ENCODE measurements at places on chromosomes 5 and 9.

DNA sequence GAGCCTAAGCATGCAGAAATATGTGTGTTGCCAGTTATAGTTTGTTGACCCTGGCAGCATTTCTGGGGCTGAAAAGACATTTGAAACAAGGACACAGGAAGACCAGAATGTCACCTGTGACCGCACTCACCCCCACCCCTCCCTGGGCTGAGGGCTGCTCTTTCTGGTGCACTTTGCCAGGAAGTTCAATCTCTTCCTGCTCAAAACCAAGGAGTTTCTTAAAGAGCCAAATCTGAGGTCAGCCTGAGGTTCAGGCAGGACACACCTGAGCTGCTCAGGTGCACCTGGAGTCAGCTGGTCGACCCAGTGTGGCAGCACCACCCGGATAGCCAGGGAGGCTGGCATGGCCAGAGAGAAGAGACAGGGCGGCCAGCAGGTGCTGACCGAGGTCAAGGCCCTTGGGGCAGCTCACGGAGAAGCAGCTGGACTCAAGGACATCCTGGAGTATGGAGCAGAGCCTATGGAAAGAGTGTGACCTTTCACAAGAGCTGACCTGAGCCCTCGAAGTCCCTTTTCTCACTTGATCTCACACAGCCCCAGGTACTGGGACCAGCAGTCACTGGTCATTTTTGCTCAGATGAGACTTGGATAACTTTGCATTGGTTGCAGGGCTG is 376.9 kb upstream of the IRX4 start:
- no peak for DNase-seq

DNA sequence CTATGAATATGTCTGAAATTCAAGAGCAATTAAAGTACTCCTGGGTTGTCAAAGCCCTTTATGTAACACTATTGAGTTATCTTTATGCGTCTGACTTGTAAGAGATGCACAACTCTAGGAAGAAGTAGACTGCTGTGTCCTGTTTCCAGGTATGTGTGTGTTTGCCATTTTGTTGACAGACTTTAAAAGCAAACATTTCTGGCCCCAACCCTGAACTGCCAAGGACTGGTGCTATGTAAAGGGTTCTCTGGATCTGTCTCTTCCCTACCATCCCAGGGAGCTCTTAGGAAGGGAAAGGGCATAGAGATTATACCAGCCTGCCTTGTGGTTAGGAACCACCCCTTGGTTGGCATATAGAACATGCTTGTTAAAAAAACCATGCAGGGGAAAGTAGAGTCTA is 12.1 kb downstream of the SLC22A5 start:
- DNase-seq: no peak

DNA sequence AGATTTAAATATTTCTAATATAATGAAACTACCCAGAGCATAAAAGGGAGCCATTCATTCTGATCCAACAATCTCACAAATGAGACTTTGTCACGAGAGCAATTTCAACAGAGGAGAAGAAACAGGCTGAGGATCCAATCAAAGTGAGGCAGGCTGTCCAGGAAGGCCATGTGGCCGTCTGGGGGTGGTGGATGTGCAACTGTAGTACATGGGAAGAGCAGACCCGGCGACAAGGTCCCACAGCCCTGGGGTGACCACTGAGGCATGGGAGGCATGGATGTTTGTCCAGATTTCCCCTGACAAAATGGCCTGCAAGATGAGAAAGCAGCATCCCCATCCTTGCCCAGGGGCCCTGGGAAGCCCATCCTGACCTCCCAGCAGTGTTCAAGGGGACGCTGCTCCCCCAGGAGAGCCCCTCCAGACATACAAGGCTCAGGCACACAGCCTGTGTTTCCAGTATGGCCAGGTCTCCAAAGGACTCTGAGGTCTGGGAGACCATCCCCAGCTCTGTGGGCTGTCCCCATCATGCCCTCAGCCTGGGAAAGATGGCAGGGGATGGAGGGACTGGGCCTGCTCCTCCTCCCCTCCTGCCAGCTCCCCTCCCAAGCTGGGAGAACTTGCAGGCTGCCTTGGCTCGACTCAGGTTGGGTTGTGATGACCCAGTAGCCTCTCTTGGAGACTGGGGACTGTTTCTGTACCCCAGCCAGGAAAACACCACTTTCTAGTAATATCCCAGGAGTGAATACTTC is 27.5 kb upstream of the FCN2 start:
- DNase-seq: no peak

- DNase-seq: no peak
Observed at GRCh38 chr9:133995012-133995896, 3.1 kb upstream of the VAV2 start.

- DNase-seq: no peak
Observed at GRCh38 chr5:77452351-77452750, 39.8 kb downstream of the WDR41 start.

DNA sequence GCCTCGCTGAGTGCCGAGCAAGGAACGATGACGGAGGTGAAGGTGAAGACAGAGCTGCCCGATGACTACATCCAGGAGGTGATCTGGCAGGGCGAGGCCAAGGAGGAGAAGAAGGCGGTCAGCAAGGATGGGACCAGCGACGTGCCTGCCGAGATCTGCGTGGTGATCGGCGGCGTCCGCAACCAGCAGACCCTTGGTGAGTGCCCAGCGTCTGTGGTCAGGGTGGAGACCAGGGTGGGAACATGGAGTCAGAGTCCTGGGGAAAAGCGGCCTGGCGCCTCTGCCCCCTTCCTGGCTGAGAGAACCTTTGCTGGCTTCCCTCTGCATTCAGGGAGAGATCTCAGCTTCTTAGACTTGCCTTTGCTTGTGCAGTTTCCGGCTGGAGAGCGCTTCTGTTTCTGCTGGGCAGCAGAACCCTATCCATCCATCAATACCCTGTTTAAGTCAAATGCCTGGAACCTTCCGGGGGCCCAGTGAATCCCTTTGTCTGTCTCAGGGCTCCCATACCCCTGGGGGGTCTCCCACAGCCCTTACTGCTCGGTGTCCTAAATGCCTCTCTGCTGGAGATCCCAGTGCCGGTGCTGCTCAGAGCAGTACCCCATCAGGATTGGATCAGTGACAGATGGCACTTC is 89.6 kb downstream of the AMBP start:
- no peak for DNase-seq

GRCh38 chr9:1415146-1415545 is 365.0 kb downstream of the DMRT2 start:
- DNase-seq: no peak

- no peak for DNase-seq
Observed at GRCh38 chr5:55327281-55327680, 19.5 kb downstream of the MTREX start.

DNA sequence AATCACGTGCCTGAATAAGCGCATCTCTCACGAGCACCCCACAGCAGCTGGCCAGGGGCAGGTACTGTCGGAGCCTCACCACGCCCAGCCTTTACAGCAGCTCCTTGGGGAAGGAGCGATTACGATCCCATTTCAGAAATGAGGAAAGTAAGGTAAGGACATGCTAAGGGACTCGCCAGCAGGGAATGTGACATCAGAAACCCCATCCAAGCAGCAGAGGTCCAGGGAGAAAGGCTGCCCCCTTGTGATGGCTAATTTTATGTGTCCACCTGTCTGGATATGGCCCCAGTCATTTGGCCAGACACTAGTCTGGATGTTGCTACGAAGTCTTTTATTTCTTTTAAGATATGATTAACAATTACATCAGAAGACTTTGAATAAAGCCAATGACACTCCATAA is 77.3 kb downstream of the UBE2QL1 start:
- DNase-seq: no peak
